GM23338 (cell line): ENCODE measurements at places on chromosomes 3 and 15. TPM values are rescaled to one million over a fixed set of nuclear protein-coding genes. Genes with fewer than 3 reads are reported as not detected.

IDH3A gene
- total RNA-seq: 40.5 and 41.6 TPM in 2 replicates

GATA2 gene
- total RNA-seq: 0.12 and 0.83 TPM in 2 replicates

RASA2 gene
- total RNA-seq: 15.9 and 28.6 TPM in 2 replicates

CLDN18 gene
- not detected in 2 replicates for total RNA-seq

NUP210 gene
- 72.7 and 73.9 TPM in 2 replicates for total RNA-seq

LEKR1 gene
- not detected in 2 replicates for total RNA-seq

HERC2 gene
- 73.4 and 80.7 TPM in 2 replicates for total RNA-seq

ELL3 gene
- total RNA-seq: 13.6 and 19.2 TPM in 2 replicates

DNA sequence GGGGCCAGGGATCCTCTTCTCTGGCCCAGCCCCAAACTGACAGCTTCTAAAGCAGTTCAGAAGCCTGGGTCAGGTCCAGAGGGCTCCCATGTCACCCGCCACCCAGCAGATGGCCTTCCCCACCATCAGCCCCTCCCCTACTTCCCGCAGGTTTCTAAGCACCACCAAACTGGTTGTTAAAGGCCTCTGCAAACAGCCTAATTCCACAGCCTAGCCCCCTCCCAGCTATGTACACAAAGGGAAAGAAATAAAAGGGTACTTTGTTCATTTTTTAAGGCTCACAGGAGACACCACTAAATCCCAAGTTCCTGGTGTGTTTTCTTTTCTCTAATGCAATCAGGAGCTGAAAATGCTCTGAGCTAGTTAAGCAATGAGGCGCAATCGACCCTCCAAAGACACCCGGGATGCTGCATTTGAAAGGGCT, 30.6 kb downstream of the PLCH1 start:
- H3K36me3 ChIP-seq: peaks cover 16% of the 10 kb centered on the region
- peak; percentile 59 for DNase-seq
- peaks cover 23% of the 10 kb centered on the region for H3K4me1 ChIP-seq
- H3K27me3 ChIP-seq: no peaks in the 10 kb centered on the region
- H3K4me3 ChIP-seq: no peak overlapping the region
- no peak overlapping the region for H3K27ac ChIP-seq

DNA sequence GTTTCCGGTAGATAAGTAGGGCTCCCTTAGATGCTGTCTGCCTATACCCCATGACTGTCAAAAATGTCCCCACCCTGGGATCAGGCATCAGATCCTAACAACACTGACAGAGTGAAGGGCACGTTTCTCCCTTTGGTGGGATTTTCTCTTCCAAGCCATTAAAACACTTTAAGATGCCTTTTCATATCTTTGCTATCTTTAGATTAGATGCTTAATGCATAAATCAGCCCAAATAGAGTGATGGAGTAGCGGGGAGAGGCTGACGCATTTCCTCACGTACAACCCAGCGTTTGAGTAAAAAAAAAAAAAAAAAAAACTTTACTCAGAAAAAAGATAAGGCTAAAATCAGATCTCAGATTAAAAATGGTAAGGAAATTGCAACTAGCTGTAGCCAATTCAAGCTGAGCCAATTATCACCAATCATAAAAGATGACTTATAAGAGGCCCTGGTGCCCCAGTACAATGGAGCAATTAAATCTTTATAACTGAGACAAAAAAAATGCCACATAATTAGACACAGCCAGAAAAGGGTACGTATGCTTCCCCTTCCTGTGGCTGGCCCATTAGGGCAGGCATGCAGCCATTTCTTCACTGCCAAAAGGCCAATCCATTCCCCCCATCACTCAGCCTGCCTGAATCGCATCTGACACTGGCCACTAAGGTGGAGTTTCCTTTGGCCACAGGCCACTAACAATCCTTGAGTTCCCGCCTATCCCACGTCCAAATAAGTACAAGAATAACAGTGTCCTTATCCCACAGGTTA, 45.0 kb downstream of the RFTN1 start:
- H3K4me3 ChIP-seq: no peak overlapping the region
- no peak overlapping the region for H3K27ac ChIP-seq
- DNase-seq: no peak
- no peaks in the 10 kb centered on the region for H3K27me3 ChIP-seq

DNA sequence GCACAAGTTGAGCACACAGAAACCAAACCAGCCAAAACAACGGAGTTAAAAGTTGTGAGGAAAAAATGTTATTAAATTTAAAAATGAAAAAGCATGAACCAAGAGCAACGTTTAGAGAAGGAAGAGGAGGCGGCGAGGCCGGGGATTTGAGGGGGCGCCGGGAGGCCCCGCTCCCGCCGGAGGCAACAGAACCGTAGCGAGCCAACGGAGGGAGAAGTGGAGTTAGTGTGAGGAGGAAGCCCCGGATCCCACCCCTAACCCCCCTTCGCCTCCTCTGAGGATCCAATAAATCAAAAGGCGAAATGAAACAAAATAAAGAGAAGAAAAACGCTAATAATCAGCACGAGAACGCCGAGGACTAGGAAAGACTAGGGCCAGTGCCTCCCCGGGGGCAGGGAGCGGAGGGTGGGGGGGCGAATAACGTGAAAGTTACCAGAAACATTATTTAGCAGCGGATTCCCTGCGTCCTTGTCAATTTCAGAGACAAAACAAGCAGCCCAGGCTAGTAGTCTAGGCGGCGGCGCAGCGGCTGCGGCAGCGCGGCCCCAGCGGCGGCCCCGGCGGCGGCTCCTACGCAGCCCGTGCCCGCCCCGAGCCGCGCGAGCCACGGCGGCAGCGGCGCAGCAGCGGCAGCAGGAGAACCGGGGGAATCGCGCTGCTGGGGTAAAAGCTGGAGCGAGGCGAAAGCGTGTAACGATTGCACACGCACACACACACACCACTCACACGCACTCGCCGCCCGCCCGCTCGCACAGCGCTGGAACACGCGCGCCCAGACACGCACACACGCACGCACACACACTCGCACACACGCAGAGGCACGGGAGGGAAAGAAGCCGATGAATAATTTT, 1.7 kb downstream of the MEIS2 start:
- H3K36me3 ChIP-seq: no peaks in the 10 kb centered on the region
- H3K4me1 ChIP-seq: peaks cover 63% of the 10 kb centered on the region
- H3K27ac ChIP-seq: no peak overlapping the region
- peak overlapping the region; percentile 80 for H3K4me3 ChIP-seq
- DNase-seq: peak; percentile 61
- peaks cover 81% of the 10 kb centered on the region for H3K27me3 ChIP-seq

GRCh38 chr3:156674911-156675829, 780 bp downstream of the TIPARP start:
- H3K27me3 ChIP-seq: peaks cover 16% of the 10 kb centered on the region; the same call in 1 of the 2 replicates
- no peak overlapping the region for H3K27ac ChIP-seq
- H3K36me3 ChIP-seq: peaks cover 12% of the 10 kb centered on the region

DNA sequence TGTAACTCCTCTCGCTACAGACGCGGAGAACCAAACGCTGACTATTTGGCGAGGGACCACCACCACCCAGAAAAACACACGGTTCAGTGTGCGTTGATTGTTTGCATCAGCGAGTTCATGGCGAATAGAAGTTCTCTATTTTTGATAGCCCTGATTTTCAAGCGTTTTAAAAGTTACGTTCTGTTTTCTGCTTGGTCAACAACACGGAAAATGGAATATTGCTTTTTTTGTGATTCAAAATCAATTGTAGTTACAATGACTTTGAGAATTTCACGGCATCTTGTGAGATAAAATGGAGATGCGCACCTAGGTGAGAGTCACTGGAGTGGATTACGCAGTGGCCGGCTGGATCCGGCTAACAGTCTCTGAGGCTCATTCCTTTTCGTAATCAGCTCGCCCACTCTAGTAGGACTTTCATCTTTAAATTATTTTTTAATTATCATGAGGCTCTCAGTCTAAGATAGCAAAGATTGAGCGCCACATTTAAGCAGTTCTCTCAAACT, 54.8 kb downstream of the CCDC54 start:
- DNase-seq: peak; percentile 56
- no peaks in the 10 kb centered on the region; the same call in 1 of the 2 replicates for H3K4me1 ChIP-seq

DNA sequence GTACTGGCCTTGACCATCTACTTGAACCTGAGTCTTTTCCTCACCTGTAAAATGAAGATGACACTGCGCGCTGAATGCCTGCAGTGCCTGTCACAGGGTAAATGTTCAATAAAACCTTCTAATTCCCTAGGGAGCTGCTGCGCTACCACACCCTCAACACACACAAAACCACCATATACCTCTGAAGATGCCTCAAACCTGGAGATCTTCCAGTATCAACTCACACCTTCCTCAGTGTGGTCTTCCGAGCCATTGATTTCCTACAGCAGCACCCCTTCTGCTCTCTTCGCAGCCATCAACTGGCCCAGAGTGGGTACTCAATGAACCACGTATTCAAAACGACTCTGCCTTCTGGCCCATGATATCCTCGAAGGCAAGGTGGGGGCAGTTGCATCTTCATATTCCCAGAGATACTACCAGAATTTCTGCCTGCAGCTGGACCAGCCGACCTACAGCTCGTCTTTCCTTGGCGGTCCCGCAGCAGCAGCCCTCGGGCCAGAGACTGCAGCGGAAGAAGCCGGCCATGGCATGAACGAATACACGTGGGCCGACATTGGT, 695 bp downstream of the RPL32 start:
- H3K36me3 ChIP-seq: peaks cover 52% of the 10 kb centered on the region
- H3K4me3 ChIP-seq: peak overlapping the region; percentile 94
- peak overlapping the region; percentile 76 for H3K27ac ChIP-seq

DNA sequence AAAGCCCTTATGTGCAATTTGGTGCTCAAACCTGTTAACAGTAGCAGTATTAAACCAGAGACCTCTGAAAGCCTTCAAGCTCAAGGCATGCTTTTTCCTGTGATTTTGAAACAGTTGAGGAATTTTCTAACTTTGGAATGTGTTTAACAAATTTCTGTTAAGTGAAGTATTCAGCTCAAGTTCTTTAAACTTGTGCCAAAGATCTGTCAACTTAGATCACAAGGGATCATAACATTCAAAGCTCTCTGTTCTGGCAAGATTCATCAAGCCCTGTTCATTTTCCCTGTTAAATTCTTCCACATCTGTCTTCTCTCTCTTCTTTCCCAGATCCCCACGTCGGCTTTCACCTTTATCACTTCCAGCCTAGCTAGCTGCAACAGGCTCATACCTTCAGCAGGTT, 28.8 kb upstream of the RYK start:
- H3K36me3 ChIP-seq: no peaks in the 10 kb centered on the region
- no peak for DNase-seq
- H3K27me3 ChIP-seq: no peaks in the 10 kb centered on the region

GRCh38 chr3:107238787-107239186, 138.5 kb upstream of the CCDC54 start:
- H3K36me3 ChIP-seq: no peaks in the 10 kb centered on the region
- peaks cover 21% of the 10 kb centered on the region for H3K27me3 ChIP-seq
- H3K27ac ChIP-seq: no peak overlapping the region
- DNase-seq: no peak
- H3K4me1 ChIP-seq: no peaks in the 10 kb centered on the region; the same call in 1 of the 2 replicates
- no peak overlapping the region for H3K4me3 ChIP-seq

DNA sequence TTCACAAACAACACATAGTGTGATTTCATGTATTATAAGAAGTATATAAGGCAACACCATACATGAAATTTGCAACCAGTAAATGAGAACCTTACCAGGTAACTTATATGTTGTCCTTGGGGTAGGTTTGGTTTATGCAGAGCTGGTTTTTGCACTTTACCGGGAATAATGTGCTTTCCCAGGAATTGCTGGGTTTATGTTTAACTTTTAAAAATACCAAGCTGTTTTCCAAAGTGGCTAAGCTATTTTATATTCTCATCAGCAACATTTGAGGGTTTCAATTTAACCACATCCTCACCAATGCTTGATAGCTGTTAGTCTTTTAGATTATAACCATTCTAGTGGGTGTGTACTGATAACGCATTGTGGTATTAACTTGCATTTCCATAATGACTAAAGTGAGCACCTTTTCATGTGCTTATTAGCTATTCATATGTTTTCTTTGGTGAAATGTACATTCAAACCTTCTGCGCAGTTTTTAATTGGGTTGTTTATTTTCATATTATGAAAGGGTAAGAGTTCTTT, 71.6 kb downstream of the KY start:
- H3K27me3 ChIP-seq: no peaks in the 10 kb centered on the region
- no peak overlapping the region for H3K27ac ChIP-seq
- H3K36me3 ChIP-seq: no peaks in the 10 kb centered on the region
- H3K4me3 ChIP-seq: no peak overlapping the region

GRCh38 chr3:112746675-112747280, 99.9 kb downstream of the CD200R1L start:
- H3K4me1 ChIP-seq: peaks cover 6% of the 10 kb centered on the region; the same call in 1 of the 2 replicates
- H3K36me3 ChIP-seq: no peaks in the 10 kb centered on the region
- no peaks in the 10 kb centered on the region for H3K27me3 ChIP-seq
- H3K27ac ChIP-seq: no peak overlapping the region
- no peak for DNase-seq

DNA sequence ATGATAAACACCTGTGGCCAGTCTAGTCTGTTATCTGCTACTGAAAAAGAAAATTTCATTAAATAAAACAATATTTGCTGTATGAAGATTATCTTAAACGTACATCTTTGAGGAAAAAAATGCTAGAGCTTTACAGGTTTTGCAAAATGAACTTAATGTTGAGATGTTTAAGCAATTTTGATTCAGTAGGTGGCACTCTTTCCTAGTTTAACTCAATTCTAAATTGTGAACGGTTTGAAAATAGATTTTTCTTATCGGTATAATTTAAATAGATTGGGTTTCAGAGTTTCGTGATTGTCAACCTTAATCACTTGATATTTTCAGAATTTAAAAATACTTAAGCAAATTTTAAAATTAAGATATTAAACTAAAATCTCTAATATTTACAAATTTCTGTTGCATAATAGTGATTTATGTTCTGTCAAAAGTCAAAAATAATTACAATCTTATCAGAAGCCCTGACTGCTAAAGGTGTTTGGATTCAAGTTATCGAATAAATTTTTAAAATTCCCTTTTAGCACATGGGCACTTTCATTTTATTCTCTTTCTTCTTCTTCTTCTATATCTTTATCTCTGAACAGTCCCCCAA, 7.0 kb upstream of the RNF111 start:
- peak; percentile 52 for DNase-seq
- no peaks in the 10 kb centered on the region; the same call in 1 of the 2 replicates for H3K4me1 ChIP-seq
- H3K27ac ChIP-seq: no peak overlapping the region
- no peak overlapping the region for H3K4me3 ChIP-seq

DNA sequence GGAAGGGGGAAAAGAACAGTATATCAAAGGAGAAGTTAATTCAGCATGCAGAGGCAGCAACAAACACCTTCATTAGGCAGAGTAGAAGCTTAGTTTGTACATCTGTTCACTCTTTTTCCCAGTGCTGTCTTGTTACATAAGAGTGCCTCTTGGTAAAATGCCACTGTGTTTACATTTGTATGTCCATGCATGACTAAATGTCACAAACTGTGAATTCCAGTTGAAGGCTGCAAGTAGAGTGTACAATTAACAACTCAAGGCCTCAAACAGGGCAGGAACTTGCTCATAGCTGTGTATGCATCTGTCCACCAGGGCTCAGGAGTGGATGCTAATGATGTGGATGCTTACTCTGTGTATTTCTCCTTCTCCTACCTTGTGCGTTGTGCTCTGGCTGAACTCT, 214.2 kb upstream of the TPM1 start:
- H3K4me3 ChIP-seq: no peak overlapping the region
- DNase-seq: no peak
- H3K27ac ChIP-seq: no peak overlapping the region
- no peaks in the 10 kb centered on the region for H3K4me1 ChIP-seq
- H3K36me3 ChIP-seq: no peaks in the 10 kb centered on the region
- H3K27me3 ChIP-seq: no peaks in the 10 kb centered on the region

GRCh38 chr3:12896063-12896985, 55.0 kb upstream of the RPL32 start:
- H3K36me3 ChIP-seq: no peaks in the 10 kb centered on the region; the same call in 1 of the 2 replicates
- no peaks in the 10 kb centered on the region for H3K4me1 ChIP-seq

GRCh38 chr3:42077785-42078184, 13.4 kb upstream of the TRAK1 start:
- no peak overlapping the region for H3K4me3 ChIP-seq
- no peaks in the 10 kb centered on the region for H3K36me3 ChIP-seq
- H3K27ac ChIP-seq: 0 out of 2 replicates have a peak overlapping the region, but pooled peaks have one; percentile 64
- H3K4me1 ChIP-seq: peaks cover 15% of the 10 kb centered on the region
